ENCODE measurements at places on chromosomes 7 and 10. TPM values are rescaled to one million over a fixed set of nuclear protein-coding genes. Genes with fewer than 3 reads are reported as not detected.
A peak's percentile ranks its signal among the peaks of the same experiment; 100 is the strongest.

The CASTOR2 gene
- total RNA-seq: 70.3 TPM

The PLXNA4 gene
- total RNA-seq: 13.6 TPM

The NUTM2E gene
- 0.86 TPM for total RNA-seq

The SAMD9L gene
- 2.7 TPM for total RNA-seq

The ATOH7 gene
- 0.60 TPM for total RNA-seq

The PLAC9 gene
- total RNA-seq: 8.2 TPM

The MACC1 gene
- total RNA-seq: 27.8 TPM

The EVX1 gene
- total RNA-seq: 0.71 TPM

The PNLIPRP2 gene
- 1.2 TPM for total RNA-seq

DNA sequence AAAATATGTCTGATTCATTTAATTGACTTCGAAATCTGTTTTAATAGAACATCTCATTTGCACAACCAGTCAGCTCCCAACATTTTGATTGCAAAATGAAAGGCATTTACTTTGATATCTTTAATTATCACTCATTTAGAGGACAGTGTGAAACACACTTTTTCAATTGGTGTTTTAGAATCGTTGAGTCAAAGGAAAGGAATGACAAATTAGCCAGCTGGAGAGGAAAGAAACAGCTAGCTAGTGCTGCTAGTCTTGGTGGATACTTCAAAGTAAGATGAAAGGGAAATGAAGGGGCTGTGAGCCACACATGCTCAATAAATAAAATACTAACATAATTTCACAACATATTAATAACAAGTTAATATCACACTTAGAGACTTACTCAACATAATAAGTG is 570.2 kb downstream of the PHTF2 start:
- no peak overlapping the region for H3K4me3 ChIP-seq
- H3K27me3 ChIP-seq: no peaks in the 10 kb centered on the region
- no peaks in the 10 kb centered on the region for H3K4me1 ChIP-seq

- peaks cover 25% of the 10 kb centered on the region for H3K4me1 ChIP-seq
- peak overlapping the region; percentile 1 for H3K27ac ChIP-seq
- H3K27me3 ChIP-seq: no peaks in the 10 kb centered on the region
- H3K4me3 ChIP-seq: no peak overlapping the region
- H3K36me3 ChIP-seq: no peaks in the 10 kb centered on the region
- DNase-seq: no peak
These were observed 20.6 kb upstream of the VPS41 start for GRCh38 chr7:38929460-38930171.

DNA sequence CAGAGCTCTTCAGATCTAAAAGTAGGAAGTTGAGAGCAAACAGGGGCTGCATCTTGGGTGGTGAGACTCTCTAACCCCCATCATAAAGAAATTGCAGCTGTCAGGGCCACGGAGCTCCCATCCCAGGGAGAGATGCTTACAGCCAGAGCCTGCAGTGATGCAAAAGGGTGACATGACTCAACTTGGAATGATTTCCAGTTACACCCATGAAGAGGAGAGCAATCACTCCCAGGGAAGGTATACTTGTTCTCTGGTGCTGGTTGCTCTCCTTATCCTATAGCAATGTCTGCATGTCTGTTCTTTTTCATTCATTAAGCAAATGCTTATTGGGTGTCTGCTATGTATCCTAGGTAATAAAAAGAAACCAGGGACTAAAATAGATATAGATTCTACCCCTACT is 228.0 kb downstream of the RAB11FIP2 start:
- H3K4me1 ChIP-seq: peaks cover 13% of the 10 kb centered on the region
- no peaks in the 10 kb centered on the region for H3K36me3 ChIP-seq
- no peak for DNase-seq
- H3K4me3 ChIP-seq: no peak overlapping the region

GRCh38 chr10:50526185-50526584 is 97.6 kb downstream of the SGMS1 start:
- no peak for DNase-seq
- H3K4me3 ChIP-seq: no peak overlapping the region
- H3K4me1 ChIP-seq: peaks cover 5% of the 10 kb centered on the region
- H3K27me3 ChIP-seq: no peaks in the 10 kb centered on the region

GRCh38 chr10:126063353-126063791 is 167.0 kb downstream of the FANK1 start:
- peaks cover 31% of the 10 kb centered on the region for H3K4me1 ChIP-seq
- H3K27ac ChIP-seq: peak overlapping the region; percentile 50
- H3K36me3 ChIP-seq: peaks cover 3% of the 10 kb centered on the region
- no peak for DNase-seq

DNA sequence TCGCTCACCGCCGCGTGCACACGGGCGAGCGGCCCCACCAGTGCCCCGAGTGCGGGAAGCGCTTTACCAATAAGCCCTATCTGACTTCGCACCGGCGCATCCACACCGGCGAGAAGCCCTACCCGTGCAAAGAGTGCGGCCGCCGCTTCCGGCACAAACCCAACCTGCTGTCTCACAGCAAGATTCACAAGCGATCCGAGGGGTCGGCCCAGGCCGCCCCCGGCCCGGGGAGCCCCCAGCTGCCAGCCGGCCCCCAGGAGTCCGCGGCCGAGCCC is 3.3 kb downstream of the REPIN1 start:
- H3K4me1 ChIP-seq: peaks cover 47% of the 10 kb centered on the region
- no peaks in the 10 kb centered on the region for H3K27me3 ChIP-seq
- peaks cover 23% of the 10 kb centered on the region for H3K36me3 ChIP-seq
- H3K4me3 ChIP-seq: no peak overlapping the region

DNA sequence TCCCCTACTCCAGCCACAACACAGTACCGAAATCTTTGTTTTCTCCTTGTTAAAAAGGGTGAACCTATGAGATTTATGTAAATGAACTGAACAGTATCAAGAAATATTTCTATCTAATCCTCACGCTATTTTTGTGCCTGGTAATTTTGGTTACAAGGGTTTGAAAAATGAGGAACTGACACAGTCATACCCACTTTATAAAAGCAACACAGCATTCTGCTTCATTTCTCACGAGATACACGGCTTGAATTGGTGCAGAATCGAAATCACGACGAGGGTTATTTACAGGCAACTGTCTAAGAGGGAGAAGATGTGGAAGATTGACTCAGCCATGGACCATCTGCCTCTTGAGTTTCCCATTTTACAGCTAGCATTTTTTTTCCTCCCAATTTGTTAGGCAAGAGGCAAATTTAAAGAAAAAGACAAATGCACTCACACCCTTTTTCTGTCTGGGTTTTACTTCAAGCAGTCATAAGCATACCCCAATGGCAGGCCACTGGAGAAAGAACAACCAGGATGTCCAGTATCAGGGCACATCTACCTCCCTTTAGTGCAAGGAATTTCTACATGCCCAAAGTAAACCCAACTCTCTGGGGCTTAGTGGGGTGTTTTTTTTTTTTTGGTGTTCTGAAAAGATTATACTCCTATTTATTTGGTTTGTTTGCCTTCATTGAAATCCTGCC is 108.1 kb downstream of the ITGB8 start:
- DNase-seq: no peak
- no peak overlapping the region for H3K4me3 ChIP-seq
- no peaks in the 10 kb centered on the region for H3K27me3 ChIP-seq
- H3K36me3 ChIP-seq: no peaks in the 10 kb centered on the region
- no peaks in the 10 kb centered on the region for H3K4me1 ChIP-seq

DNA sequence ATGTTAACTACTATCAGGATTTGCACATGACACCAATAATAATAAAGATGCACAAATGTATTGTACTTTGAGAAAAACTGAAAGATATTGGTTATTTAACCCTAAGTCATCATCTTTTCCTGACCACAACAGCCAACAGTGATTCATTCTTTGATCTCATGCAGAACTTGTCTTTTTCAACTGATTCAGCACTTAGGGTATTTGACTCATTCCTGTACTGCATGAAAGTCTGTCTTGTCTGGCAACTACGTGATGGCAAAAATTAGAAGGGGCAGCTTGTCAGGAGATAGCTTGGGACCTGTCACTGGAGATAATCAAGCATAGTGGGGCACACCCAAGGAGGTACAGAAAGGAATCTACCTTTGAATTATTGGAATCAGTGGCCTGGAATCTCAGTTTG is 77.8 kb upstream of the LRRC17 start:
- H3K36me3 ChIP-seq: peaks cover 18% of the 10 kb centered on the region
- no peak overlapping the region for H3K4me3 ChIP-seq
- H3K27ac ChIP-seq: peak overlapping the region; percentile 67

- no peak overlapping the region for H3K27ac ChIP-seq
- H3K36me3 ChIP-seq: no peaks in the 10 kb centered on the region
- H3K4me3 ChIP-seq: no peak overlapping the region
- peak; percentile 53 for DNase-seq
- H3K4me1 ChIP-seq: peaks cover 3% of the 10 kb centered on the region
These were observed 49.2 kb upstream of the NKX6-2 start for GRCh38 chr10:132834891-132835847.

DNA sequence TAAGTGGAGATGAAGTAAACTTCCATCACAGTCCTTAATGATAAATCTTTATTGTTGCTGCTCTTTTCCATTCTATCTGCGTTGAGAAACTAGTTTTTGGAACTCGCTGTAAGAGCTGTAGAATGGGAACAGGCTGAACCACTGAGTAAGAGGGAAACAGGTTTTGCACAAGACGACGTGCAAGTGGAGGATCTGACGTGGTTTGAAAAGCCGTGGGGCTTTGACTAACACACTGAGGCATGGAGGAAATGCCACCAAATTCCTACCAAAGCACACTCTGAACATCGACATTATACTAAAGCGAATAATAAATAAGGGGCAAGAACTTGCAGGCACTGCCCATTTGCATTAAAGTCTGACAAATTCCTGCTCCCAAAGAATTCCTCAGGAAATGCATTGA is 160.6 kb downstream of the KLF6 start:
- H3K36me3 ChIP-seq: peaks cover 7% of the 10 kb centered on the region
- H3K27me3 ChIP-seq: no peaks in the 10 kb centered on the region
- H3K4me1 ChIP-seq: no peaks in the 10 kb centered on the region

DNA sequence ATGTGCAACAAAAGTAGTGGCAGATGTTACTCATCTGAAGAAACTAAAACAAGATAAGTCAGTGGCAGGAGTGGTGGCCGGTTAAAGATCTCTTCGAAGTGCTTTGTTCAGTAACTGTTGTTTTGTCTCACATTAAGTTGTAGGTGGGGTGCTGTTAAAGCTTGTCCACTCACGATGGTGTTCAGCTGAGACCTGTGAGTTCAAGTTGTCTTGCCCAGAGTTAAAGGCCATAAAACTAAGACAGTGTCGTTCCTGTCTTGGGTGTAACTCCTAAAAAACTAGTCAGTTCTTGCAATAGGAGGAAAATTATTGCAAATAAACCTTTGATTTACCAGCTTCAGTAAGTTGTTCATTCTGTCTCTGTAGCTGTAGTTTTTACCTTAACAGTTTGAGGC is 857 bp upstream of the FOXP2 start:
- H3K27me3 ChIP-seq: peaks cover 25% of the 10 kb centered on the region
- peaks cover 27% of the 10 kb centered on the region for H3K4me1 ChIP-seq
- H3K4me3 ChIP-seq: no peak overlapping the region
- no peak for DNase-seq
- no peaks in the 10 kb centered on the region for H3K36me3 ChIP-seq

- DNase-seq: no peak
- H3K27ac ChIP-seq: no peak overlapping the region
- H3K27me3 ChIP-seq: no peaks in the 10 kb centered on the region
- no peaks in the 10 kb centered on the region for H3K36me3 ChIP-seq
These were observed 17.5 kb downstream of the LAMB4 start for GRCh38 chr7:108112683-108113082.

DNA sequence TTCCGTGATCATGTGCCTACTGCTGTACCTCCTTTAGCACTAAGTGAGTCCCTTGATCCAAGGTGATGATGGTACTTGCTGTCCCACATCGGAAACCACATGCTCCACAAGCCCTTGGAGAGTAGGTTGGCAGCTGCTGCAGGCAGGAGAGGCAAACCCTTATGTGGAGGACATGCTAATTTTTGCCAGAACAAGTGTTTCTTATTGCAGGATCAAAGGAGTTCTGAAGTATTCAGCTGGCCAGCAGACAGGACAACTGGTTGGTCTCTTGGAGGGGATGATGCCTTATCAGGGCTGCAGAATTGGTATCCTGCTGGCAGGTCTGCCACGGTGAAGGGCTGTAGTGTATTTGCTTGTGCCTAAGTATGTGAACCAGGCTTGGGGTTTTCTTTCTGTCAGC is 36.8 kb downstream of the NACAD start:
- no peaks in the 10 kb centered on the region for H3K4me1 ChIP-seq
- H3K27ac ChIP-seq: no peak overlapping the region
- H3K36me3 ChIP-seq: peaks cover 19% of the 10 kb centered on the region
- no peak overlapping the region for H3K4me3 ChIP-seq

DNA sequence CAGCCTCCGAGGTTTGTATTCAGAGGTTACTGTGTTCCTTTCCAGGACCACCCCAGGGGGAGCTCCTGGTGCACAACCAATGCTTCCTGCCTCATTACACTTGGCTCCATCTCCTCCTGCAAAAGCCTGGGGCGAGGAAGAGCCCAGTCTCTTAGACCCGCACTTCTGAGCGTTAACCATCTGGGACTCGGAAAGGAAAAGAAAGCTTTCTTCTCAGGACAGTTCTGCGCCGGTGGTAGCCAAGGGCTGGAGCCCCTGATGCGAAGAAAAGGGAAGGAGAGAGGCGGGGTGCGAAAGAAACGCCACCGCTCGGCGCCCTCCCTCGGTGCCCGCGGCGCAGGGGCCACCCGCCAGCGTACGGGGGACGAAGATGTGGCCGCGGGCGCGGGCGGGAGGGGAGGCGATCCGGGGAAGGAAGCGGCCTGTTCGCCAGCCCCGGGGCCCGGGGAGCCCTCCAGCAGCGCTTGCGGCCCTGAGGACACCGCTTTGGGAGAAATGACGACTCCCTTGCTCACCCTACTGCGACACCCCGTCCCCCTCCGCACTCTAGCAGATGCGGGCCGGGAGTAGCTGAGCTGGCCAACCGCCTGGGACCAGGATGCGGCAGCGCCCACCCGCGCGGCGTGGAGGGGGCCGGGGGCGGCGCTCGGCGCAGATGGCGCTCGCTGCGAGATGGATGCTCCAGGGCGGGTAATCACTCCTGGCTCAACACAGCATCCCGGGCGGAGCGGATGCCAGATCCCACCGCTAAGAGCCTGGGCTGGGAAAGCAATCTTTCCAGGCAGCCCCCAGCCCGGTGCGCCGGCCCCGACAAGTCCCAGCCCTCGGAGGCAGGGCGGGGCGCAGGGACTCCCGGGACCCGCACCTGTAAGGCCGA is 1.3 kb downstream of the NRCAM start:
- peaks cover 6% of the 10 kb centered on the region for H3K4me1 ChIP-seq
- peak overlapping the region; percentile 65 for H3K27ac ChIP-seq
- no peaks in the 10 kb centered on the region for H3K36me3 ChIP-seq
- H3K4me3 ChIP-seq: peak overlapping the region; percentile 95
- peak; percentile 73 for DNase-seq
- peaks cover 50% of the 10 kb centered on the region for H3K27me3 ChIP-seq

- no peaks in the 10 kb centered on the region for H3K4me1 ChIP-seq
- H3K4me3 ChIP-seq: no peak overlapping the region
- peaks cover 31% of the 10 kb centered on the region for H3K36me3 ChIP-seq
- no peaks in the 10 kb centered on the region for H3K27me3 ChIP-seq
- no peak overlapping the region for H3K27ac ChIP-seq
- no peak for DNase-seq
These were observed 216.6 kb downstream of the ZMYND11 start for GRCh38 chr10:351770-352334.

- no peak overlapping the region for H3K4me3 ChIP-seq
- peak overlapping the region; percentile 7 for H3K27ac ChIP-seq
- DNase-seq: no peak
- peaks cover 7% of the 10 kb centered on the region for H3K27me3 ChIP-seq
- H3K4me1 ChIP-seq: peaks cover 32% of the 10 kb centered on the region
These were observed 116.5 kb upstream of the EEPD1 start for GRCh38 chr7:36036590-36036989.

Measured in type B pancreatic cell (in vitro differentiated cells).